Activated CD8-positive, alpha-beta memory T cell treated with anti-CD3 and anti-CD28 coated beads for 4 hours (primary cell): ENCODE measurements at places on chromosomes 12 and 14.

DNA sequence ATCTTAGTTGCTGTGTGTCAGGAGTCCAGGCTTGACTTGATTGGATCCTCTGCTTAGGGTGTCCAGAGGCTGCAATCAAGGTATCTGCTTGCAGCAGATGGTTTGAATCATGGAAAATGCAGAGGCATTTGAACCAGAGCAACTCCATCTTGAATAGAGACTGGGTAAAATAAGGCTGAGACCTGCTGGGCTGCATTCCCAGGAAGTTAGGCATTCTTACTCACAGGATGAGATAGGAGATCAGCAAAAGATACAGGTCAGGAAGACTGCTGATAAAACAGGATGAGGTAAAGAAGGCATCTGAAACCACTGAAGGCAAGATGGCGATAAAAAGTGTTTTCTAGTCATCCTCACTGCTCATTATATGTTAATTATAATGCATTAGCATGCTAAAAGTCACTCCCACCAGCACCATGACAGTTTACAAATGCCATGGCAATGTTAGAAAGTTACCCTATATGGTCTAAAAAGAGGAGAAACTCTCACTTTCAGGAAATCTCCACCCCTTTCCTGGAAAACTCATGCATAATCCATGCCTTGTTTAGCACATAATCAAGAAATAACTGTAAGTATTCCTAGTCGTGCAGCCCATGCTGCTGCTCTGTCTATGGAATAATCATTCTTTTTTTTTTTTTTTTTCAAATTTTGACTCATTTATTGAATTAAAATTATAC is 218.3 kb upstream of the CPNE8 start:
- DNase-seq = no peak

- peak; percentile 46 for DNase-seq
Measured at GRCh38 chr14:103871596-103872480, 24.5 kb upstream of the PPP1R13B start.

- DNase-seq = no peak
Measured at GRCh38 chr12:5262885-5263284, 169.0 kb upstream of the NTF3 start.

- DNase-seq = no peak
Measured at GRCh38 chr14:30928462-30928861, 54.1 kb downstream of the COCH start.

DNA sequence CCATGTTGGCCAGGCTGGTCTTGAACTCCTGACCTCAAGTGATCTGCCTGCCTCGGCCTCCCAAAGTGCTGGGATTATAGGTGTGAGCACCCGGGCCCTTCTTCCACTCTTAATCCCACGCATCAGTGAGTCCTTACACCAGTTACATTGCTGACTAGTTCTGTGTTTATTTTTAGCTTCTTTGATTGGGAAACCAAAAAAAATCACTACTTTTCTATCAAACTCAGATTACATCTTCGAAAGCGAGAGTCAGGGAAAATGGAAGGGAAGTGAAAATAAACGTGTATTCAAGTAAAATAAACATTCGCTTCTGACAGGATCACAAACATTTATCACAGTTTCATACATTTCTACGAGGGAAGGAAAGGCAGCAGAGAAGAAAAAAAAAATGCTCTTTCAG is 32.2 kb downstream of the FGD6 start:
- no peak for DNase-seq

DNA sequence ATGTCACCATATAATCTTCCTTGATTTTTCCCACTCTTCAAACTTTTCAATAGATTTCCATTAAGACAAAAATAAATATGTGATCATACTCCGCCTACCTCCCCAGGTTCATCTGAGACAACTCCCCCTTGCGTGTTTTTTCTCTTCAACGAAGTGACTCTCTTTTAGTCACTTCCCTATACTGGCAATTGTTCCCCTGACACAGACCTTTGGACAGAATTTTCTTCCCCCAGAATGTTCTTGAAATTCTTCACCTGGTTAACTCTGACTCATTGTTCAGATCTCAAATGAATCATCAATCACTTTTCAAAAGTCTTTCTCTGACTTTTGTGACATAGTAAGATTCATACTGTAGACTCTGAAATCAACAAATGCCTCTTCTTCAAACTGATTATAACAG is 727.3 kb upstream of the LMO3 start:
- DNase-seq = no peak

DNA sequence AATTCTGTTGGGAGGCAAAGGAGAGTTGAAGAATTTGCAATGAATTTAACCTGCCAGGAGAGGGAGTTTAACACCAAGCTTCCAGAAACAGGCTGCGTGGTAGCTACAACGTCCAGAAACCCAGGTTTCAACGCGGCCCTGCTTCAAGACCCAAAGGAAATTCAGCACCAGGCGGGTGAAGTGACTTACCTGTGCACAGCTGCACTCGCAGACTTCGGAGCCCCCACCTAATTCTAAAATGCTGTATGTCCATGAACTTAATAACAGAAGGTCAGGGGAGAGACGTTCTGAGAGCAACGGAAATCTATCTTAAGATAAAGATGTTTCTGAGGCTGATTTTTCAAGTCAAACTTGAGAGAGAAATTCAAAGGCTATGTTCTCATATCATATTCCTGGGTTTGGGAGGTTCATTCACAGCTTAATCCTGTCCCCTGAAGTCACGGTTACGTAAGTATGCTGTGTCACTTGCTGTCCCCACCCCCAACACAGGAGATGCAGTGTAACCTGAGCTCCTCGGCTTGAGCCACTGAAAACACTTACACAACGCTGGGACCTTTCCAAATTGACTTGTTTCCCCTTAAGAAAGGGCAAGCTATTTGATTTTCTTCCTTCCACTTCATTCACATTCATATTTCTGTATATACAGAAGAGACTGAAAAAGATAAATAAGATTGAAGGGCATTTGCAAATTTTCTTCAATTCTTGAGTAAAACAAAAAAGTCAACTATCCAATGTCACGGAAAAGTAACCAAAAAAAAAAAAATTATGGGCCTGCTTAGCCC is 22.7 kb downstream of the CLIP1 start:
- DNase-seq = no peak

DNA sequence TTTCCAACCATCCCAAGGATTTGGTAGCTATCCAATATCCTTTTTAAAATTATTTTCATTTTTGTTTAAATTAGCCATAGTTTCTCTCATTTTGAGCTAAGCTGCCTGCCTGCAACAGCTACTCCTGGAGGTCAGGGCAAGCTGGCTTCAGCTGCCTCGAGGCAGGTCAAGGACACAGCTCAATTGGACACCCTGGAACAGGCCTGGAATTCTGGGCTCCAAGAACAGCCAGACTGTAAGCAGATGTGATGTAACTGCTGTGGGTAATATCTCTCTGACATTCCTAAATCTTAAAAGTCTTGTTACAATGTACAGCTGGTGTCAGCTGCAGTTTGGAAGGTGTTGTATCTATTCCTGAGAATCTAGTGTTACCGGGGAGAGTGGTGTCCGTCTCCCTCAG is 119.8 kb downstream of the KCNK10 start:
- no peak for DNase-seq

GRCh38 chr14:28254768-28255167 is 511.8 kb upstream of the FOXG1 start:
- no peak for DNase-seq

GRCh38 chr14:83960832-83961512 is 1569.0 kb upstream of the FLRT2 start:
- no peak for DNase-seq

GRCh38 chr14:102754370-102755262 is 22.6 kb upstream of the TRAF3 start:
- no peak for DNase-seq

- DNase-seq = no peak
Measured at GRCh38 chr12:75933101-75933500, 98.5 kb downstream of the PHLDA1 start.

- no peak for DNase-seq
Measured at GRCh38 chr14:92317511-92317910, 5.5 kb upstream of the SLC24A4 start.

- DNase-seq = no peak
Measured at GRCh38 chr12:29551812-29552211, 54.3 kb upstream of the OVCH1 start.
